Endodermal cell (in vitro differentiated cells): ENCODE measurements at places on chromosomes 4 and X.

- DNase-seq = no peak
These were observed 187.0 kb downstream of the CRLF2 start for GRCh38 chrX:1025413-1025812.

- no peak for DNase-seq
These were observed 54.9 kb downstream of the UBQLN2 start for GRCh38 chrX:56618323-56618722.

- no peak for DNase-seq
These were observed 23.4 kb upstream of the ZFP42 start for GRCh38 chr4:187972135-187972534.

DNA sequence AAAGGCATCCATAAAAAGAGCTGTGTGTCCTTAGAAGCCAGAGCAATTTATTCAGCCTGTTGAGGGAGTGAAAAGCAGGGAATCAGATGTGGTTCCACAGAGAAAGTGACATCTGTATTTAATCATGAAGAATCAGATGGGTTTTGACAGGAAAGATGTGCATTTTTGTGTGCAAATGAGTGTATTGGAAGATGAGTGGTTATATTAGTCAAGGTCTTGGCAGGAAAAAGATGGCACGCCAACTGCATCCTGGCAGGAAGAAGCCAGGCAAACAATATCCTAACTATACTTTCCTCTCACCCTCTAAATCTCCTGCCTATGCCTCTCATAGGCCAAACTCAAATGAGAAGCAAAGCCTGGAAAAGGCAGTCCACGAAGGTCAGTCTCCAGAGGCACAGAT, 59.1 kb downstream of the SCFD2 start:
- DNase-seq = no peak

DNA sequence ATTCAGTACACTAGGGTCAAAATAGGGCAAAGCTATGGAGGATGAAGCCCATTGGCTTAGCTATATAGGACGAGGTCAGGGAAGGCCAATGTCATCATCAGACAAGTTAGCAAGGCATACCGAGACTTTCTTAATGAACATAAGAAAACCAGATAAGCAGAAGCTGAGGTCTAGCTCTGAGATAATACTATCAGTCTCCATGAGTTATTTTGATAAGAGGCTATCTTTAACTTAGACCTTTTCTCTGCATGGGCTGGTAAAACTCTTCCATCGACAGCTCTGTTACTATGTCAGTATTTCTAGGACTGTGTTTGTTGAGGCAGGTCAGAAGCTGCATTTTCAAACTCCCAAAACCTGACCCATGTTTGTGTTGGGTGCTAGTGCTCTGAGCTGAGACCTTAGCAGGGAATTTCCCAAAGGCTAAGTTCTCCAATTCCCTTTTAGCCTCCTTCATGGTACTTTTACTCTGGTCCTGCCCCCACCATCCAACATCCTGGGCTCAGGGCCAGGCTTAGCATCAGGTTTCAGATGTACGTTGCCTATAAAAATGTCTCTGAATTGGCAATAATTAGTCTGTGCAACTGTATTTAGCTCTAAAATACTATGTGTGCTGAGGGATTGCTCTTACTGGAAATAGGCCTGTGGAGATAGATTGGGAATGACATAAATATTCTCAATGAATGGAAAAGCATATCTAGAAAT, 29.3 kb upstream of the LRAT start:
- no peak for DNase-seq

GRCh38 chr4:2450394-2451035, 18.4 kb upstream of the RNF4 start:
- DNase-seq = no peak
